ENCODE measurements at places on chromosomes 2 and 18.

- no peak for DNase-seq
Observed at GRCh38 chr2:191593622-191594385, 84.1 kb upstream of the NABP1 start.

DNA sequence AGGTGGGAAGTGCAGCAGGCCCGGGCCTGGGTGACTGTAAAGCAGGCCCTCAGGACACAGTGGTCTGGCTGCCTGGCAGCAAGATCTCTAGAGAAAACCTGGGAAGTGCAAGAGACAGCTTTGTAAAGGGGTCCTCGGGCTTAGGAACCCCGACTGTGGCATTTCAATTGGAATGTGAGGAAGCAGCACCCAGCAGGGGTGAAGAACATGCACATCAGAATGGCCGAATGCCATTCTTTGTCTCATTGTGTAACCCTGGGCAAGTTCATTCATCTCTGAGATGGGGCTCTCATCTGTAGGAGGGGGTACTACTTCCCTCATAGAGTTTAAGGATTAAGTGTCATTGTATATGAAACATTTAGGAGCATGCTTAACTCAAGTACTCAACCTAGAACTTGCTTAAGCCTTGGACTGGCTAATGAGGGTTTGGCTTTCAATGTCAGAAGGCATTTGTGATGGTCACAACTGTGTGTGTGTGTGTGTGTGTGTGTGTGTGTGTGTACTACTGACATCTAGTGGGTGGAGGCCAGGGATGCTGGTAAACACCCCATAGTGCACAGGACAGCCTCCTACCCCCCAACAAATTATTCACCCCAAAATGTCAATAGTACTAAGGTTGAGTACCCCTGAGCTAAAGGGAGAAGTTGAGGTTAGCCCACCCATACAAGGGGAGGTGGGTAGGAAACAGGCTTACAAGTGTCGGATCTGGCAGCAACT lies 29.3 kb downstream of the MEX3C start:
- DNase-seq, result no peak

DNA sequence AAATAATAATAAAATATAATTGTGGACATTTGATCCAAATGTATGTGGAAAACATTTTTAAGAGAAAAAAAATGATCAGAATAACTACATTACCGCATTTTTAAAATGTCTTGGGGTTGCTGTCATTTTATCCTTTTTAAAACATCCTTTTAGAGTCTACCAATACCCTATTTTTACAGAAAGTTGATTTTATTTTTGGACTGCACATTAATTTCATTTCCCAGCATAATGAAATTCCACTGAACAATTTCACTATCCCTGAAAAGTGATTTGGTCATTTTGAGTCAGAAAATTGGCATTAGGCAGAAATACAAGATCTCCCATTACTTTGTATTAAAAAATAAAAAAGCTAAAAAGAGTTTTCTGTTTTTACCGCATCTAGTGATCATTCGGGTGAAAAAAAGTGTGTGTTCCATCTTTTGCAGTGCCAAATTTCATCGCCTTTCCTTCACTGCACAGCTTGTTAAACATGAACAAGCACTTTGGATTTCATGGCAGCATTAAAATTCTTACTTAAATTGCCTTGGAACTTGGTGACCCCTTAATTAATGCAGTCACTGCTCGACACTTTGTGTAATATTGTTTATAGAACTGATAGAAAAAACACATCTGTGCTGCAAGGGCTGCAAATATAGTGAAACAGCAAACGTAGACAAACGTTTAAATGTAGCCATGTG lies 611.7 kb downstream of the TSN start:
- no peak for DNase-seq

DNA sequence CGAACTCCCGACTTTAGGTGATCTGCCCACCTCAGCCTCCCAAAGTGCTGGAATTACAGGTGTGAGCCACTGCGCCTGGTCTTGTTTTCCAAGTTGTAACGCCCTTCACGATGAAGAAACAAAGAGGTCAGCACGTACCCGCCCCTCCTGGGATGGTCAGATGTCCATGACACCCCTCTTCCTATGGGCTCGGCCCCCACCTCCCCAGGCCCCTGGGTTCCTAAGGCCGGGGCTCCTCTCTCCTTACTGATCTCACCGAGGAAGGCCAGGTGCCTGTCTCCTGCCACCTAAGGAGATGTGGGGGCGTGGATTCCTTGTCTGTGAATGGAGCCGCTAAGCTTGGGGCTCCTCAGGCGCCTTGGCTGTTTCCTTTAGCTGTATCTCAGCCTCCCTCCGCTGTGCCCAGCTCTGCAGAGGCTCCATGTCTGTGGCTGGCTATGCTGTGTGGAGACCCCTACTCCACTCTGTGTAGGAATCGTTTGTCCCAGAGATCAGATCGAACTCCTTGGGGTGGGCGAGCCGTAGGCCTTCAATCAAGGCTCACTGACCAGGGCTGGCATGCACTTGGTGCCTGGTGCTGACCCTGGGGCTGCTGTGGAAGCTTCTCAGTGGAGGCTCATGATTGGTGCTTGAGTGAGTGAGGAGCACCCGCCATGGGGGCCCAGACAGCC lies 8.8 kb downstream of the COLEC11 start:
- no peak for DNase-seq

DNA sequence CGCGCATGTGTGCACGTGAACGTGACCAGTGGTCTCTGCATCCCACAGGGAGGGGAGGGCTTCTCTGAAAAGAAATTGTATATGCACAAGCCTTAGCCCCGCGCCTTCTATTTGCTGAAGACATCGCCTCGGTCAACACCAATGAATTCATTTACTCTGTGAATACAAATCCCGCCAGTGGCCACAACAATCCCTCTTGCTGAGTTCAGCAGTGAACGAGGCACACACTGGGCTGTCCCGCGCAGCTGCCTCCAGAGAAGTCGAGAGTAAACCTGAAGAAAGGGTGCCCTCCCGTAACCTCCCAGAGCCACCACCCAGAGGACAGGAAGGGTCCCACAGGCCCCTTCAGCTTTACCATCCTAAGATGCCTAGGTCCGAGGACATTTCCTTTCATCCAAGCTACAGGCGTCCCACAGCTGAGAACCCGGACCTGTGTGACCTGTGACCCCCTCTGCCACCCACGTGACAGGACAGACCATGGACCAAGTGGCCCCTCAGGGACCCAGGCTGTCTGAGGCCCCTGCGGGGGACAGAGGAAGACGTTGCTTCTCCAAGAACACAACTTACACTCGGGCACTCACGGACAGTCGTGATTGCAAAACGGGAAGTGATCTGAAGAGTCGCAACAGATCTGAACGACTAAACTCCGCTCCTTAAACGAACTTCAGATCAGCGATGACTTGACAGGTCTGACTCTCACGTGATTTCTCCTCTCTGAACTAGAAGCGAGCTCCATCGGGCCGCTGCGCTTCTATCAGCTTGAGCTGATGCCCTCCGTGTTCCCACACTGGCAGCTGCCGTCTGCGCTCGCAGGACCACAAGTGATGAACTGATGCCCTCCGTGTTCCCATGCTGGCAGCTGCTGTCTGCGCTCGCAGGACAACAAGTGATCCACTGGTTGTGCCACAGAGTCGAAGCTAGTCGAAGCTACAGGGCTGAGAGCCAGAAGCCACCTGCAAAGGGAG lies 92.7 kb downstream of the ZNF516 start:
- DNase-seq, result no peak

DNA sequence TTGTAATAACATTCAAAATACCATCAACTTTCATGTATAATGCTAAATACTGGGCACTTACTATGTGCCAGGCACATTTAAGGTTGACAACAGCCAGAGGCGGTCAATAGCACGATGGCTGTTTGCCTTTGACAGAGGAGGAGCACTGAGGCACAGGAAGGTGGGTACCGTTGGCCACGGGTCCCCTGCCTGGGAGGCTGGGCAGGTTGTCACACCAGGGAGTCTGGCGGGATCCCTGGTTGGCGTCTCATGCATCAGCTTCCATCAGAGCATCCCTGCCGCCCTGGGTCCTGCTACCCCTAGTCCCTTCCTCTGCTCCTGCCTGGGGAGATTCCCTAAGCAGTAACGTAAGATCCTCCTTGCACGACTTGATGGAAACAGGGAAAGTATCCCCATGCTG lies 19.4 kb downstream of the ALLC start:
- no peak for DNase-seq
